ENCODE measurements at places on chromosomes 7 and 10. TPM values are rescaled to one million over a fixed set of nuclear protein-coding genes. Genes with fewer than 3 reads are reported as not detected.

DNA sequence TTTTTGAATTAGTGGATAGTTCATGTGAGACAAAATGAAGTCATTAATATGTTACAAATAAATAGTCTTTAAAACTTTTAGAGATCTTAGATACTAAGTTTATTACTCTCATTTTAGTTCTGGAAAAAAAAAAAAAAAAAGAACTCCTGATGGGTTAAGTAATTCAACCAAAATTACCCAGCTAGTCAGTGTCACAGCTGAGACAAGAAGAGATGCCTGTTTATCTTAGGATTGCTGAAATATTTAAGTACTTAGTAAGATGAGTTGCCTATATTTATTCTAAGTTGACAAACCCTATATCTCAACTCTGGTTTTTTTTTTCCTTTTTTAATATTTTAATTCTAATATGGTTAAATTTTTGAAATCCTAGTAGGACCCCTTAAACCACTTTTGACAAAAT, 781.0 kb upstream of the LRRN3 start:
- DNase-seq: no peak

DNA sequence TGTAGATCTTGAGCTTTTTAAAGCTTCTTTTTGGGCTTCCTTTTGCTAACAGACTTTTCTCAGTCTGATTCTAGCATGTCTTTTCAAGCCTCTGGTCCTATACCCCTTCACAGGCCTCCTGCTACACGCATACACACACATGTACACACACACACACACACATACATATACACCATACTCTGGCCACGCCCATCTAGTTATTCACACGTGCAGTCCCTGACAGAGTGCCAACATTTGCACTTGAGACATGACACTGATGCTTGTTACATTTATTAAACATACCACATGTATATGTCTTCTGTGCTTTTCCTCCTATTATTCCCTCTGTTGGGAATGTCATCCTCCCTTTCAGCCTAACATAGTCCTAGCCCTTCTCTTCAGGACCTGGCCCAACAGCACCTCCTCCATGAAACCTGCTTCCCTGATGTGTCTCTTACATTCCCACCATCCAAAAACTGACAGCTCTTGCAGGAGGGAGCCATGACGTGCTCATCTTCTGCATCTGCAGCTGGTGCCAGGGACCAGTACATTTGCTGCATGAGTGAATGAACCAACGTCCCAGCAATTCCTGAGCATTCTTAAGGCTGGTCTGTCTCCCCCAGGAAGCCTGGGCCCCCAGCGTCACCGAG, 222.1 kb downstream of the ARHGAP12 start:
- no peak for DNase-seq

DNA sequence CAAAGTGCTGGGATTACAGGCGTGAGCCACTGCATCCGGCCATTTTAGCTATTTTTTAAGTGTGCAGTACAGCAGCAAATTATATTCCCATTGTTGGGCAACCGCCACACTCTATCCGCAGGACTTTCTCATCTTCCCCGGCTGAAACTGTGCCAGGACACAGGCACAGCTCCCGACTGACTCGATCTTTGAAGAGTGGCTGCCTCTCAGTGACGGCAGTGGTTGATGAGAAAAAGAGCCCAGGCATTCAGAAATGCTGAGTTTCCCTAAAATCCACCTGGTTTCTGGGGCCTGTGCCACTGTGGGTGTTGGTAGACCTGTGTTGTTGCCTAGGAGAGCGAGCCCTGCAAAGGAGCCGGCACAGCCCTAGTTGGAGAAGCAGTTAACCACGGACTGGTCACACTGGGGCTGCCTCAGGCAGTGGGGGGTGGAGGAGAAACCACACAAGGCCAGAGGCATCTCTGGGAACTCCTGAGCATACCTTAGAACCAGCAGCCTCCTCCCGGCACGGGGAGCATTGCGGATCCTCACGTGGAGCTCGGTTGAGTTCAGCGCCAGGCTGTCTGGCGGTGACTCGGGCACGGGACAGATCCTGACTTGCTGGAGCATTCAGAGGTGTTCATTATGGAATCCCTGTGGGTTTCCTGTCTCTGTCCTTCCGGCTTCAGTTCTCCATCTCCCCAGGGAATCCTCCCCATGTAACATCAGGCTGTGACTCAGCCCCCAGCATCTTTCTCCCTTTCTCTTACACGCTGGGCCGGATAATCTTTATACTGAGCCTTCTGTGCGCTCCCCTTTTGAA, 16.2 kb downstream of the PFKFB3 start:
- DNase-seq: no peak

DNA sequence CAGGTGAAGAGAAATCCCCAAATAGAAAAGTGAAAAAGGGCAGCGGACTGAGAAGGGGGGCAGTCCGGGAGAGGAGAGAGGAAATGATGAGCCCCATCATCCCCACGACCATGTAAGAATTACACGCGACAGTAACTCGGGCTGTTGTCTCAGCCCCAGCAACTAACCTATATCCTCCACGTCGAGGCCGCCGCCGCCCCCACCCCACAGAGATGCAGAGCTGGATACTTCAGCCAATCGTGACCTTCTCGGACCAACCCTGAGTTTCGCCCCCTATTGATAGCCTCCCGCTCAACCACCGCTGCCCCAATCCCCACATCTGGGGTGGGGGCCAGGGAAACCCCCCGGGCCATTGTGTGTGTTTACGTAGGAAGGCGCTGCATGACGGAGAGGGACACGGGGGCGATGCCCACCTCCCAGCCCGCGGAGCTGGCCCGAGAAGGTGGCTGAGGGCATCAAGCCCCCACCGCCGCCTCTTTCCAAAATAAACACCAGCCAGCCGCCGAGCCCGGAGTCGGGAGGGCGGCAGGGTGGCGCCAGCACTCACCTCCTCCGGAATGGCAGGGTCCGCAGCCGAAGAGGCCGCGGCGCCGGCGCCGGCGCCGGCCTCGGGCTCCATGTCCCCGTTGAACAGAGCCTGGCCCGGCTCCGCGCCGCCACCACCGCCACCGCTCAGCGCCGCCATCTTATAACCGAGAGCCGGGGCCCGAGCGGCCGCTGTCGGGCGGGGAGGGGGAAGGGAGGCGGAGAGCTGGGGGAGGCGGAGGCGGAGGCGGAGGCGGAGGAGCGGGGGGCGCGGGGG, 509 bp downstream of the BRAF start:
- DNase-seq: peak; percentile 51

GRCh38 chr7:65216469-65216868, 157.2 kb upstream of the ZNF92 start:
- no peak for DNase-seq

DNA sequence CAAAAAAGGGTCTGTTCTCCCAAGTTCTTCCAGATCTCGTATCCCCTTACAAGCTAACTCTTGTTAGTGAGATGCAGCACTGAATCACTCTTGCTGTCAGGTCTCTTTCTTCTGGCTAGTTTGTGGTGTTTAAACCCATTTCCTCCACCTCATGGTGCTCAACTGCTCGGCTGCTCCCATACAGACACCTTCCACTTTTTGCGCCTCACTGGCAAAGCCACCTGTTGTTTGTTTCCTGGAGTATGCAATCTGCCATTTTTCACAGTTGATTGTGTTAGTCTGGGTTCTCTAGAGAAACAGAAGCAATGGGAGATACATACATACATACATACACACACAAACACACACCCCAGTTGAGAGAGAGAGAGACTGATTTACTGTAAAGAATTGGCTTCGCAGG, 124.4 kb upstream of the SP8 start:
- no peak for DNase-seq

GRCh38 chr7:136133551-136133950, 156.4 kb upstream of the MTPN start:
- DNase-seq: no peak

- no peak for DNase-seq
These were observed 1.7 kb upstream of the MYO1G start for GRCh38 chr7:44980393-44981034.

DNA sequence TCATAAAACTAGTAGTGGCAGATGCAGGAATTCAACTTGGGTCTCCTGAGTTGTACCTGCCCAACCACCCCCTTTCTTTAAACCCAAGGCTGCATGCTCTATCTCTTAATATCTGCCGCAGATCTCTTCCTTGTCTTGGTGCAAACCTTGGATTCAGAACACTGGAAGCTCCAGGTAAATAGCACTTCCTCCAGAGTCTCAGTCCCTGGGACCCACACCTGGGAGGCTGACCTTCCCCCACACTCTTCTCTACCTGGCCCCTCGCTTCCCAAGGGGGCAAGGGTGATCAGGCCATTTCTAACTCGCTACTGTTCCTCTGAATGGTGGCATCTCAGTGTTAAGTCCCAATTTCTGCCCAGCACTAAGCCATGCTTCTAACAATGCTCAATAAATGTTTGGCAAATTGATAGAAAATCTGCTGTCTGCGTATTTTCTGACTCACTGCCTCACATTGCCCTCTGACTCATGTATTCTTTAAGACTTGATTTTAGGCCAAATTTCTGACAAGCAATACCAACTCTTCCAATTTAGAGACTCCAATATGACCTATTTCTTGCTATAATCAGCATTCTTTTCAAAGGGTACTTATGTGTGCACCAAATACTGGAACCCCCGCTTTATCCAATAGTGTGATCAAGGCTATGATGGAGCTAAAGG, 68.0 kb upstream of the PPP1R3C start:
- DNase-seq: no peak

DNA sequence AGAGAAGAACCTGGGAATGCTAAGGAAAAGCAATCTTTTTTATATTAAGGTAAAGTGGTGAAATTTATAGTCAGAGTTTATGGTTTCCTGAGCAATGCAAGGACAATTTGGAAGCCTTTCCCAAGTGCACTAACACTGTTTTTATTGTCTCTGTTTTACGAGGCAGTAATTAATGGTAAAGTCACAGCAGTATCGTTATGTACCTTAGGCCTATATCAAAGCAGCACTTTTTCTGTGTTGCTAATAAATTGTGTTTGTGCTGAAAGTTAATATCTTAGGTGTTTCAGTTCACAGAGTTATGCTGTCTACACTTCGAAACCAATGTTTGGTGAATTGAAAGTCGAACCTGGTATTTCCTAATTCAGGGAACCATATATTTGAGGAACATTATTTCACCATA, 19.2 kb downstream of the OIT3 start:
- DNase-seq: no peak

- no peak for DNase-seq
These were observed 35.9 kb downstream of the FAM53B start for GRCh38 chr10:124708246-124708779.

GRCh38 chr7:154302380-154302779, 250.2 kb downstream of the DPP6 start:
- no peak for DNase-seq

DNA sequence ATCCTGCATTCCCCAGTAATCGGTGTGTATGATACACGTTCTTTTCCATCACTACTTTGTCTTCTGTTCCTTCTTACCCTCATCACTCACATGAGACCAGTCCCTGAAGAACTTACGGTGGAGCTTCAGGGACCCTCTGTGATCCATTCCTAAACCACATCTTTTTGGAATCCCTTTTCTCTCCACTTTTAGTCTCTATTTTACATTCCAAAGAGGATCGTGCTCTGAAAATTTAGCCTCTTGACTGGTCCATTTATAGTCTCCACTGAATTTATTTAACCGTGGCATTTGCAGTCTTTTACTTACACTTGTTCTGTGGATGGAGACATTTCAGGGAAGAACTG, 109.1 kb downstream of the NT5C2 start:
- DNase-seq: no peak

DNA sequence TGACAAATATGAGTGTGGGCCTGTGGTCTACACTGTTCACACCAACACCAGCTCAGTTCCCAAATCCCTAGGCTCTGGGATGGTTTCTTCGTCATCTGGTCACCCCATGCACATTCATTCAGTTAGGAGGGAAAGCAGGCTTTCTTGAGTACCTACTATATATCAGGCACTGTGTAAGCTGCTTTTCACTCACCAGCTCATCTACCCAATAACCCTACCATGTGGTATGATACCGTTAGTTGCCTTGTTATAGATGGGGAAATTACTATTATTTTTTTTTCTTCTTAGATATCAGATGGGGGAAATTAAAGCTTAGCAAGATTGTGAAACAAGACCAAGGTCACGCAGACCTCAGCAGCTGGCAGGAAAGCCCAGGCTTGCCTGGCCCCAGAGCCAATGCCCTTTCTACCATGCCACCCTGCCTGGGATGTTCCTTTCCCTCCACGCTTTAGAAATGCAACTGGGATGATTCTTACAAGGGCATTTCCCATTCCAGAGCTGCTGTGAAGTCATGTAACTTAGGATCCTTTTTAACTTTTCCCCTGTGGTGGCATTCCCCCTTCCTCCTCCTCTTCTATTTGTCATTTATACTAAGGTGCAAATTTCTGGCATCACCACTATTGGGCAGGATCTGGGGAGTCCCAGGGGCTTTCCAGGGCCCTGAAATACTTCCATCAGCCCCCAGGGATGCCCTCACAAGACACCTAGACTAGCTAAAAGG, 93.1 kb upstream of the EFCAB10 start:
- no peak for DNase-seq

GRCh38 chr7:45457591-45457990, 116.6 kb upstream of the ADCY1 start:
- no peak for DNase-seq

GRCh38 chr7:36635091-36635490, 89.2 kb downstream of the AOAH start:
- no peak for DNase-seq

DNA sequence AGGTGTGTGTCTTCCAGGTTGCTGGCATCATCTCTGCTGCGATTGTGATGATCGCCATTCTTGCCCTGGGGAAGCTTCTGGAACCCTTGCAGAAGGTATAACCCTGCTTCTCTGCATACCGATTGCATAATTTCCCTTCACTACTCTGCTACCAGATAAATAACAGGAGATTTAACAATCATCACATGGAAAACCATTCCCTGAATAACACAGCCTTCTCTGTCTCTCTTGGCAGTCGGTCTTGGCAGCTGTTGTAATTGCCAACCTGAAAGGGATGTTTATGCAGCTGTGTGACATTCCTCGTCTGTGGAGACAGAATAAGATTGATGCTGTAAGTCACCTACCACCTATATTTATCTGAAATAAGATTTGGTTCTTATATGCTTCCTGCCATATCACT, 33.8 kb downstream of the SLC26A4 start:
- no peak for DNase-seq

- DNase-seq: no peak
These were observed 90.7 kb downstream of the MKI67 start for GRCh38 chr10:128035557-128035973.

DNA sequence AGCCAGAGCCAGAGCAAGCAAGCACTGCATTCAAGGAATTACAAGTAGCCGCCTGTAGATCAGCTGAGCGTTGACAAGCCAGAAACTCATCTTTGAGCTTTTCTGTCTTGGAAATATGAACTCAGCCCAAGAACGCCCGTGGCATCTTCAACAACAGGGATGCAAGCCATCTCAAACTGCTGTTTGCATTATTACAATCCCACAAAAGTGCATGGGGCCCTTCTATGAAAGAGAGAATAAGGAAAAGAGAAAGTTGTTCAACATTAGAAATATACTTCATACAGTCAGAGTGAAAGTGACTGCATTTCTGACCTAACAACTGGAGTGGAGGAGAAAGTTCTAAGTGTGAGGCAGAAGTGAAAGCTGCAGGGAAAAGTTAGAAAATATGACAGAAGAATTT, 6.5 kb downstream of the SGCE start:
- no peak for DNase-seq

Gene PKD2L1
- not detected for total RNA-seq

Gene COL13A1
- total RNA-seq: not detected

Gene KCP
- 0.57 TPM for total RNA-seq

Gene SH2D4B
- total RNA-seq: not detected

Gene PCLO
- 3.3 TPM for total RNA-seq

Gene GOLGA7B
- total RNA-seq: 1.7 TPM

Gene ANXA8L1
- 351 TPM for total RNA-seq

Gene SRPK2
- 35.1 TPM for total RNA-seq

Gene LIPN
- total RNA-seq: not detected

Gene ANXA7
- 113 TPM for total RNA-seq

Data from esophagus squamous epithelium (tissue), 5 donors.